Right lobe of liver (tissue), 6 donors: ENCODE measurements at places on chromosomes 3 and 15. TPM values are rescaled to one million over a fixed set of nuclear protein-coding genes. Genes with fewer than 3 reads are reported as not detected.

The DGKG gene
- total RNA-seq, result 2.2 TPM

The LXN gene
- total RNA-seq, result 2.1 TPM

The SLC28A1 gene
- total RNA-seq, result 33.2 TPM

The EOMES gene
- 1.0 TPM for total RNA-seq

The P2RY14 gene
- total RNA-seq, result 0.18 TPM

The GATA2 gene
- total RNA-seq, result 1.2 TPM

DNA sequence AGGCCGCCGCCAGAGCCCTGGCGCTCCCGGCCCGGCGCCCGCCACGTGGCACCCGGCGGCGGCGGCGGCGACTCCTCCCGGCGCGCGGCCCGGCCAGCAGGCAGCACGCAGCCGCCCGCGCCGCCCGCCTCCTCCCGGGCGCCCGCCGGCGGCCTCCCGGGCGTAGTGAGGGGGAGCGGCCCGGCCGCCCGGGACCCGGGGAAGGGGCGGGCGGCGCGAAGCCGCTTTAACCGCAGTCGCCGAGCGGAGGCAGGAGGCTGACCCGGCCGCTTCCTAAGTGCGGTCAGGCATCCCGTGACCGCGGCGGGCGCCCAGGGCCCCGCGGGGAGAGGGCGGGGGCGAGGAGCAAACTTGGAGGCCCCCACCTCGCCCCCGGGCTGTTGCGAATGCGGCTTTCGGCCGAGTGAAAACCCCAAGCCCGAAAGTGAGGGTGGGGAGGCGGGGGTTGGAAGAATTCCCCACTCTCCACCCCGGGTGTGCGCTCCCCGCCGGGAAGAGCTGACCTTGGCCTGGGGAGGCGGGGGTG, 1.7 kb upstream of the HES1 start:
- DNase-seq, result no peak

GRCh38 chr3:159182961-159183360, 381.1 kb downstream of the MFSD1 start:
- no peak for DNase-seq

DNA sequence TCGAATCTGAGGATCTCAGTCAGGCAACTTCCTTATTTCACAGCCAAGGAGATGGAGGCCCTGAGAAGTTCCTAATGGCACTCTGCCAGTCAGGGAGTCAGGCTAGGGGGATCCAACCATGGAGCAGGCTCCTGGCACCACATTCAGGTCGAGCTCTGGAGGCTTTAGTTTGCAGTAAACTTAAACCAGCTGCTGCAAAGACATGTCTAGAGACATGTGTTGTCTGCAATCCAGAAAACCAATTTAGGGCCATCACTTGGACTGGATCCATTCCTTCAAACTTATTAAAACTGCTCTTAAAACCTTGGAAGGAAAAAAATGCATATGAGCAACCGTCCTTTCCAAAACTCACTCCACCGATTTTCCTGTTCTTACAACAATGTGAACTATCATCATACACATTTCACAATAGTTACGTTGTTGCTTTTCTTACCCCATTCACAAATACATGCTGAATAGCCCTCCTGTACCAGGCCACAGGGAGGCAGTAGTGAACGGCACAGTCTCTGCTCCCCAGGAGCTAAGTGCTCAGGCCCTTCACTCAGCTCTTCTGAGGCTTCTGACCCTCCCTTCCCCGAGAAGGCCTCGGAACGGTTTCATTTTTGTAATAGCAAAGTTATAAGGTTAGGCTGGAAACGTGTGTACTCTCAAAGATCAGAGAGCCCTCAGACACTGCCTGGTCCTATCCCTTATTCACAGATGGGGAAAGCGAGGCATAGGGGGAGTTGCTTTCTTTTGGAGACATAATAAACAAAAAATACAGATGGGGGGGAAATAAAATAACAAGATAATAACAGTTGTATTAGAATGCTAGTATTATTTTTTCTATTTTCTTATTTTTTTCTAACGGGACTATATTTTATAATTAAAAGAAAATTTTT, 20.1 kb downstream of the RFT1 start:
- peak; percentile 42 for DNase-seq

DNA sequence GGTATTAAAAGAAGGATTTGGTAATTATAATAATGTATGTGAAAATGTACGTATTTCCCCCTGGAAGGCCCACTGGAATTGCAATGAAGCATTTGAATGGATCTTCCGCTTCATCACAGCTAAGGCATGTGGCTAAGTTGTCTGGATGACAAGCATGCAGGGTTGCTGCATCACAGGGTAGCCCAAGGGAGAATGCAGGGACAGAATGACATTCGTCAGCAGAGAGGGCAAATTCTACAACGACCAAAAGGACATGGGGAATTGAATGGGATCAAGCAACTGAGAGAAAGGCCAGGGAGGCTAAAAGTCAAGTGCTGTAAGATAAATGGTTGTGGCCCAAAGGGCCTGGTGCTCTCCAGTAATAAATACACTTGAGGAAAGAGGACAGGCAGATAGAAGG, 95.4 kb downstream of the ISL2 start:
- no peak for DNase-seq

DNA sequence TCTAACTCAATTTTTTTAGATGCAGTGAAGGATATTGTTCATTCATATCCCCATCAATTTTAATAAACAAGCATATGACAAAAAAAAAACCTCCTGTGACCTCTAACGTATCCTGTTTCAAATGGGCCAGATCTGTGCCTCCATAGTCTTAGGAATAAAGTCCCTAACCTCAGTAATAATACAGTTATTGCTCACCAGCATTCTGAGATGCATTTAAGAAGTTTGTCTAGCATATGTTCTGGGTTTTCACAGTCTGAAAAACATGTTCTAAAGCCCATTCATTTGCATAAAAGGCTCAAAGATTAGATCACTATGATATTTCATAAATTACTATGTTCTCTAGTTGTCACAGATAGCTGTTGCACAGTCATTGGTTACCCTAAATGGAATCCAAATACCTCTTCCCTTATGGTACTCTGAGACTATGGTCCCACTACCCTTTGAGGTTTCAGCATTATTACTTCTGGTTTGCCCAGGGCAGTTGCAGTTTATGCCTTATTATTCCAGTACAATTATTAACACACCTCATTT, 190.1 kb downstream of the ZIC4 start:
- no peak for DNase-seq

GRCh38 chr15:72902245-72902918, 118.8 kb upstream of the ADPGK start:
- peak; percentile 21 for DNase-seq

GRCh38 chr3:49842843-49843517, 13.4 kb downstream of the TRAIP start:
- DNase-seq, result no peak
